Hindlimb muscle (tissue), 1 donor: ENCODE measurements at places on chromosomes 4 and X.

- DNase-seq = no peak
These were observed 191.6 kb downstream of the VEGFC start for GRCh38 chr4:176601124-176601523.

- peak; percentile 36 for DNase-seq
These were observed 746 bp downstream of the PPAT start for GRCh38 chr4:56434599-56435139.

- DNase-seq = no peak
These were observed 36.5 kb downstream of the TBL1X start for GRCh38 chrX:9501362-9501761.

DNA sequence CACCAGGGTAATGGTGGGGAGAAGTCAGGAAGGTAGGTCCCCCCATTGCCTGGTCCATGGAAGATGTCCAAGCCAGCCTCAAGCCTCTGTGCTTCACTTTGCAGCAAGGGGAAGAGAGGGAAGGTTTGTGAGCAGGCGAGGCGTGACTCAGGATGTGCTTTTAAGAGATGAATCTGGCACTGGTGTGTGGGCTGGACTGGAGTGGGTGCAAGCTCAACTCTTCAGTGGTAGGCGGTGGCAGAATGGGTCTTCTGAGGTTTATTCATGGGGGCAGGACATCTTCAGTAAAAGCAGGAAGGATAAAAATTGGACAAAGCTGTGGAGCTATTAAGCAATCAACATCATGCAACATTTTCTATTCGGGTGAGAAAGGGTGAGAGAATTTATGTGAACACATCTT is 19.4 kb downstream of the GPM6B start:
- DNase-seq = no peak

- DNase-seq = no peak
These were observed 117.4 kb upstream of the AFF2 start for GRCh38 chrX:148382983-148383382.

- peak; percentile 43 for DNase-seq
These were observed at the start of gene GUCY1A1 for GRCh38 chr4:155666344-155667221. GUCY1A1 (plus strand) TSS chr4:155666848; CDS start chr4:155696868, 30,020 bp downstream.
